LNCaP clone FGC (cell line): ENCODE measurements at places on chromosomes 13 and 19.

GRCh38 chr13:110915874-110916206 lies 971 bp upstream of the ANKRD10 start:
- no peak for DNase-seq

DNA sequence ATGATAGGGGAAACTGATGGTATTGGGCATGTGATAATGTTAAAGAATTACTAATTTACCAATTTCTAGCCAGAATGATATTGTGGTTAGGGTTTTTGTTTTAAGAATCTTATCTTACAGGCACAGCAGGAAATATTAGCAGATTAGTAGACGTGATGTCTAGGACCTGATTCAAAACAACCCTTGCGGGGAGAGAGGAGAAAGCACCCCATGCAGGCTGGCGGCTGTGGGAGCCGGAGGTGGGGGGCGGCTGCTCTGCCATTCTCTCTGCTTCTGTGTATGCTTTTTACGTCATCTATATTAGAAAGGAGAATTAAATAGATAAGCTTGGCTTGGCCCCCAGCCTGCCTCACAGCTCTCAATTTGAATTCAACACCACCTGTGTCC lies 41.5 kb downstream of the MLLT1 start:
- DNase-seq = no peak

DNA sequence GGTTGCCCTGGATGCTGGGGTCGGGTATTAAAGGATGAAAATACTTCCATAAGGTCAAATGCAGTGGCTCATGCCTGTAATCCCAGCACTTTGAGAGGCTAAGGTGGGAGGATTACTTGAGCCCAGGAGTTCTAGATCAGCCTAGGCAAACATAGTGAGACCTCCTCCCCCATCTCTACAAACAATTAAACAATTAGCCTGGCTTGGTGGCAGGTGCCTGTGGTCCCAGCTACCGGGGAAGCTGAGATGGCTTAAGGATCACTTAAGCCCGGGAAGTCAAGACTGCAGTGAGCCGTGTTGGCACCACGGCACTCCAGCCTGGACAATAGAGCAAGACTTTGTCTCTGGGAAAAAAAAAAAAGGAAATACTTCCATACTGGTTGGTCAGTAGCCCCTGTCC lies 1.5 kb downstream of the KLK11 start:
- DNase-seq = no peak

GRCh38 chr19:54173359-54173699 lies 369 bp upstream of the TMC4 start:
- no peak for DNase-seq
